ENCODE measurements at places on chromosomes 12 and 14. TPM values are rescaled to one million over a fixed set of nuclear protein-coding genes. Genes with fewer than 3 reads are reported as not detected.

DNA sequence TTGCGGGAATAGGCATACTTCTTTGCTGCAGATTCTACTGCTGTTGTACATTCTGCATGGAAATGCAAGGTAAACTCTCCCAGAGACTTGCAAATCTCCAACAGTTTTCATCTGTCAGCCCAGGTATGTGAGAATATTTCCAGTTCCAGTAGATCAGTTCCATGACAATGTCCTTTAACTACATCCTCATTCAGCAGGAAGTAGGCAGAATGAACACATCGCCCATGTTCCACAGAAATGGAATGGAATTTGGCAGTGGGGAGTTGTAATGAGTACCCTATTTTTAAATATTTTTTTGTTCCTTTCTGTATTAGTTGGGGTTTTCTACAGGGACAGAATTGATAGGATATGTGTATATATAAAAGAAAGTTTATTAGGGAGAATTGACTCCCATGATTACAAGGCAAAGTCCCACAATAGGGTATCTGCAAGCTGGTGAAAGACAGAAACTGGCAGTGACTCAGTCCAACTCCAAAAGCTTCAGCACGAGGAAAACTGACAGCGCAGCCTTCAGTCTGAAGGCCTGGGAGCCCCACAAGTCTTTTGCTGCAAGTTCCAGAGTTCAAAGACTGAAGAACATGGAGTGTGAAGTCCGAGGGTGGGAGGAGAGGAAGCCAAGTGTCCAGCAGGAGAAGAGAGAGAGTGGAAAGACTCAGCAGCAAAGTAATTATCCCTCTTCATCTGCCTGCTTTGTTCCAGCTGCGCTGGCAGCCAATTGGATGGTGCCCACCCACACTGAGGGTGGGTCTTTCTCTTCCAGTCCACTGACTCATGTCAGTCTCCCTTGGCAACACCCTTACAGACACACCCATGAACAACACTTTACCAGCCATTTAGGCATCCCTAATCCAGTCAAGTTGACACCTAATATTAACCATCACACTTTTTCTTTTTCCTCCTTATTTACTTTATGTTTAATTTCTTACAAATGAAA lies 110.4 kb upstream of the SCAF11 start:
- no peaks in the 10 kb centered on the region for H3K27me3 ChIP-seq
- no peaks in the 10 kb centered on the region for H3K4me1 ChIP-seq
- no peaks in the 10 kb centered on the region for H3K36me3 ChIP-seq

DNA sequence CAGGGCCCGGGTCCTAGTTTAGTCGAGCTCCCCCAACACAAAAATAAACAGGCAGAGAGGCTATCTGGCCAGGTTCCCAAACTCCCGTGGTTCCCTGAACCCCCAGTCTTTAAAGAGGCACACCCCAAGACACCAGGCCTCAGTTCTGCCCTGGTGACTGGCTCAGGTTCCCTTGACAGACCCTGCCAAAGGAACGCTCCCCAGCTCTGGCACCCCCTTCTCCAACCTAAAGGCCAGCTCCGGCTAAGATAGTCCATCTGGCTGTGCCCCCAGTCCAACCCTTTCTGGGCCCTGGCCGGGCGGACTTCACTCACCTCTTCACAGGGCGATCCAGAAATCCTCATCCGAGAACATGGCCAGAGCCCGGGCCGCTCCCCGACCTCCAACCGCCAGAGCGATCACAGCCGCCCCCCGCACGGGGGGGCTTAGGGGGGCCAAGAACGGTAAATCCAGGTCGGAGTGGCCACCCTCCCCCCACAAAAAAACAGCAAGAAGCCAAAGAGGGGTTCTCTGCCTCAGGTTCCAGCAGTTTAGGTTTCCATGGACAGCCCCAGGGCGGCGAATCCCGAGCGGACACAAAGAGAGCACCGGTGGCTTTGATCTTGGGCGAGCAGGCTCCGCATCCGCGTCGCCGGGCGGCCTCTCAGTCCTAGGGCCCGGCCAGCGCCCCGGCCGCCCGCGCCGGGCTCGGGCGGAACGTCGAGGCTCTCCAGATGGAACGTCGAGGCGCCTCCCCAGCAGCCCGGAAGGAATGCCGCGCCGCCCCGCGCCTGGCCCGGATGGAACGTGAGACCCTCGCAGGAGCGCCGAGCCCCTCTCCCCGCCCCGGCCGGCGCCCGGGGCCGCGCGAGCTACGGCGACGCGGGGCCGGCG lies 1.1 kb downstream of the KMT2D start:
- H3K36me3 ChIP-seq, result no peaks in the 10 kb centered on the region
- peak overlapping the region; percentile 91 for H3K4me3 ChIP-seq
- peaks cover 21% of the 10 kb centered on the region for H3K4me1 ChIP-seq
- H3K27me3 ChIP-seq, result no peaks in the 10 kb centered on the region
- H3K27ac ChIP-seq, result peak overlapping the region; percentile 90

GRCh38 chr12:66066137-66066928 lies 64.2 kb downstream of the LLPH start:
- no peak overlapping the region for H3K4me3 ChIP-seq
- no peak overlapping the region for H3K27ac ChIP-seq
- peaks cover 7% of the 10 kb centered on the region for H3K4me1 ChIP-seq
- no peaks in the 10 kb centered on the region for H3K27me3 ChIP-seq
- H3K36me3 ChIP-seq, result no peaks in the 10 kb centered on the region
- no peak for DNase-seq

DNA sequence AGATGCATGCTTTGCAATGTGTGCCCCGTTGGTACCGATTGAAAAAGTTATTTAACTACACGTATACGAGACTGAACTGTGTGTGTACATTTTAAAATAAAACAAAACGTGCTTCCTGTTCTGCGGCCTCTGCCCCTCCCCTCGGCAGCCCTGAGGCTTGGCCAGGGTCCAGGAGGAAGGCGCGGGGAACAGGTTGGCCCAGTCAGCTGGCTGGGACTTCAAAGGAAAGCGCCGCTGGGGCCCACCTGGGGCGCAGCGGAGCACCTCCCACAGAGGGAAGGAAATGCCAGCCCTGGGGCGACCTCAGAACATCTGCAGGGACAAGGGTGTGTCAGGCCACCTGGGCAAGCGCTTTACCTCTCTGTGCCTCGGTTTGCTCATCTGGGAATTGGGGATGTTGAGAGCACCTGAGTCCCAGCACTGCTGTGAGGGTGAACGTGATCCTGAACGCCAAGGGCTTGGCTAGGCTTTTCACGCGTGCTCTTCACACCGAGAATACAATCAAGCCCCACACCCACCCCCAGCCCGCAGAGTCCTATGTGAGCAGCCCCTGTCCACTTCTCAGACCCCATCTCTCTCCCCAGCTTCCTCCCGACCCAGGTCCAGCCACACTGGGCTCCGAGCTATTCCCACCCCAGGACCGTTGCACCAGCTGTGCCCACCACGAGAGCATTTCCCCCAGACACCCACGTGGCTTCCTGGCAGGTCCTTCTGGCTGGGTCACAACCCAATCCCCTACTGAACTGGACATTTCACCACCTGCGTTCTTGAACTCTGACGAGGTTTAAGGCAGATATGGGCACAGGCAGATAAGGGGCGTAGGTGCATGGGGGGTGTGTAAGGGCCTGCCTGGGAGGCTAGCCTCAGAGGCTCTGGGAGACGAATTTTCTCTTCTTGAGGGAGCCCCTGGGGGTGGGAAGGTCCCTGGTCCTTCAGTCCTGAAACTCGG lies 41.9 kb upstream of the NCOR2 start:
- peak; percentile 85 for DNase-seq
- H3K27ac ChIP-seq, result no peak overlapping the region
- no peaks in the 10 kb centered on the region for H3K27me3 ChIP-seq
- peaks cover 4% of the 10 kb centered on the region for H3K4me1 ChIP-seq

- no peaks in the 10 kb centered on the region for H3K27me3 ChIP-seq
- peak; percentile 53 for DNase-seq
- H3K27ac ChIP-seq, result peak overlapping the region; percentile 77
- no peak overlapping the region for H3K4me3 ChIP-seq
Measured at GRCh38 chr12:54352891-54353874, 11.1 kb downstream of the GPR84 start.

DNA sequence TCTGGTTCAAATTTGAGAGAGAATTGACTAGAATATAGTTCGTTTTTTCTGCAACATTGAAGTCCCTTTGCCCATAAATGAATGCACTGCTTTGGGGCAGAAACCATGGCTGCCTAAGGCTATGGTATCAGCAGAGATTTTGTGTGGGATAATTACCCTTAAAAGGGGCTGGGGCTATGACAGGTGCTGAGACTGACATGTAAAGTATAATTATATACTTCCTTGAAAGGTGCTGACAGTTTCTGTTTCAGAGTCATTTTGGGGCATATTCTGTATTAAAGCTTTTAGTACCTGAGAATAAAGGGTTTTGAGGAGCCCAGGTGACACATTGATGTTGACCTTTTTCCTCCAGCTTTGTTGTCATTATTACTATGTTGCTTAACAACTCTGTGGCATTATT lies 150.3 kb upstream of the PTPRQ start:
- H3K27ac ChIP-seq, result no peak overlapping the region
- no peaks in the 10 kb centered on the region for H3K36me3 ChIP-seq
- H3K27me3 ChIP-seq, result no peaks in the 10 kb centered on the region
- H3K4me1 ChIP-seq, result no peaks in the 10 kb centered on the region
- no peak for DNase-seq

DNA sequence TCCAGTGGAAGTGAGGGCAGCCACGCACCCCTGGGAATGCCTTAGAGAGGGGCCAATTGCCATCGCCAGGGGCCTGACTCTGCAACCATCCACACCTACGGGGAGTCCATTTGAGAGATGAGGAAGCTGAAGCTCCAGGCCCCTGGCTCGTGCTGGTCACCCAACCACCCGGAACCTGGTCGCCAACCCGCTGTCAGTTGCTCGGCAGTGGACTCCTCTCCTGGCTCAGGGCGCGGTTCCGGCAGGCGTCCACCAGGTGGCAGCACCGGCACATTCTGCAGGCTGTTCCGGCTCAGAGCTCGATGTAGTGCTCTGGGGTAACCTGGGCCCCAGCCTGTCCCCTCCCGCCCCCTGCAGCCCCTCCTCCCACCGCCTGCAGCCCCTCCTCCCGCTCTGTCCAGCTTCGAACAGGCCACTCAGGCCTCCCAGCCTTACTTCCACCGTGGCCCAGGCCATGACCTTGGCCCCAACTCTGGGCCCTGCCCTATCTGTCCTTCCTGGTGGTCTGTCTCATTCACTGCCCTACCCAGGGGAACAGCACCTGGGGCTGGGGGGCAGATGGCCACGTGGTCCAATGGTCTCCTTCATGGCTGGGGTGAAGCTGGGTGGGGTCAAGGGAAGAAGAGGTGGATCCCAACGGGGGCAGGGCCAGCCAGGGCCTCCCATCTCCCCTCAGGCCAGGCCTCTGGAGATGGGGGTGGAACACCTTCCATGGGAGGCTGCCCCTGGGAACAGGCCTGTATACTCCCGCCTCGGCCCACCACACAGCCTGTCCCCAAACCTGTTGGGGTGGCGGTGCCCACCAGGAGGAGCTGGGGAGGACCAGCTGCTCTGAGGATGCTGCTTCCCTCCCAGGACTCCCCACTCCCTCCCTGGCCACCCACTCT lies 15.7 kb downstream of the SIVA1 start:
- no peaks in the 10 kb centered on the region for H3K27me3 ChIP-seq
- DNase-seq, result peak; percentile 91
- H3K4me1 ChIP-seq, result peaks cover 2% of the 10 kb centered on the region
- H3K27ac ChIP-seq, result peak overlapping the region; percentile 57

GRCh38 chr14:31118892-31119291 lies 88.7 kb downstream of the HECTD1 start:
- no peaks in the 10 kb centered on the region for H3K4me1 ChIP-seq
- no peak overlapping the region for H3K4me3 ChIP-seq
- H3K27me3 ChIP-seq, result no peaks in the 10 kb centered on the region
- no peaks in the 10 kb centered on the region for H3K36me3 ChIP-seq

- H3K4me1 ChIP-seq, result no peaks in the 10 kb centered on the region
- no peaks in the 10 kb centered on the region for H3K36me3 ChIP-seq
- H3K27me3 ChIP-seq, result no peaks in the 10 kb centered on the region
- DNase-seq, result no peak
Measured at GRCh38 chr12:101799774-101800173, 31.0 kb downstream of the GNPTAB start.

GRCh38 chr14:100749967-100750597 lies 23.4 kb downstream of the DLK1 start:
- H3K27me3 ChIP-seq, result no peaks in the 10 kb centered on the region
- no peaks in the 10 kb centered on the region for H3K4me1 ChIP-seq
- H3K4me3 ChIP-seq, result no peak overlapping the region
- DNase-seq, result no peak
- H3K27ac ChIP-seq, result no peak overlapping the region
- H3K36me3 ChIP-seq, result no peaks in the 10 kb centered on the region

DNA sequence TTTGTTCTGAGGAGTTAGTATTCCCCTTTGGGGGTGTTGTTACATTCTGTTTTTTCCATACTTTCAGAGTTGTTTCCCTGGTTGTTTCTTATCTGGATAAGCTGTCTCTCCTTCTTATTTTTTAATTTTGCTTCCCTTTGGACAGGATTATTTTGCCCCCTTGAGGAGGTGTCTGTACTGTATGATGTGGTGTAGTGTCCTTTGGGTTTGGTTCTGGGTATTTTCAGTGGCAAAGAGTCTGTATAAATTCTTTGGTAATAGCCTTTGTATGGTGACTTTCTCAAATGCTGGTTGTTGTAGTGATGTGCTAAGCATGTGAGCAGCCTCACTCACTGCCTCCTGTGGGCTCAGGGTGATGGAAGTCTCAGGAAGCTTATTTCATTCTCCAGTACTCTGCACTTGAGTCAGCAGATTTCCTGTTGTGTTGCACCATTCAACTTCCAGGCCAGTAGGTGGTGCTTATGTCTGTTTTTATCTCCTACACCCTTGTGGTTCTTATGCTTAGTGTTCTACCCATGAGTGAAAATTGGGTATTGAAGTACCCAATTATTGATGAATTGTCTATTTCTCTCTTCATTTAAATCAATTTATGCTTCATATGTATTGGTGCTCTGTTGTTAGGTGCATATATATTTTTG lies 103.3 kb upstream of the PMCH start:
- DNase-seq, result no peak
- no peak overlapping the region for H3K27ac ChIP-seq
- no peak overlapping the region for H3K4me3 ChIP-seq
- H3K27me3 ChIP-seq, result no peaks in the 10 kb centered on the region
- no peaks in the 10 kb centered on the region for H3K36me3 ChIP-seq
- H3K4me1 ChIP-seq, result no peaks in the 10 kb centered on the region

- no peak overlapping the region for H3K27ac ChIP-seq
- H3K27me3 ChIP-seq, result no peaks in the 10 kb centered on the region
- H3K4me1 ChIP-seq, result no peaks in the 10 kb centered on the region
- no peak overlapping the region for H3K4me3 ChIP-seq
- H3K36me3 ChIP-seq, result no peaks in the 10 kb centered on the region
- no peak for DNase-seq
Measured at GRCh38 chr12:101854747-101855146, 22.6 kb upstream of the DRAM1 start.

Gene FOXM1
- 0.36 TPM for total RNA-seq

Gene TMTC3
- total RNA-seq, result 21.0 TPM

Measured in ovary (tissue), 10 donors.